H54 (cell line): ENCODE measurements at places on chromosomes 13 and 19.

- no peak for DNase-seq
These were observed 23.4 kb upstream of the TBC1D4 start for GRCh38 chr13:75505327-75505726.

GRCh38 chr13:21753117-21753729 is 82.3 kb downstream of the FGF9 start:
- no peak for DNase-seq

DNA sequence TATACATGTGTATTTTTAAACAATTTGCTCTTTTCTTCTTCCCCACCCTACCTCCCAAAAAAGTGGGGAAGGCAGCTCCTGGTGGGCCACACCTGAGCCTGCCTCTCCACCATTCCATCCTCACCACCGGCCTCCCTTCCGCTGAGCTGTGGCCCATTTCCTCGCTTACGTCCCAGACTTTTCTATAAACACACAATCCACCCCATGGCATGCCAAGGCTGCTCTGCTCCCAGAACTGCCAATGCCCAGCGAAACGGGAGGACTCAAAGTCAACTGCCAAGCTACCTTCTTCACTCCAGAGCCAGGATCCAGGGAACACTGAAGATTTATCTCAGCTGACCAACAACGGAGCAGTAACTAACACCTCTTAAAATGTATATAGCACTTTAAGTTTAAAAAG is 2.8 kb downstream of the N4BP2L1 start:
- DNase-seq = no peak

DNA sequence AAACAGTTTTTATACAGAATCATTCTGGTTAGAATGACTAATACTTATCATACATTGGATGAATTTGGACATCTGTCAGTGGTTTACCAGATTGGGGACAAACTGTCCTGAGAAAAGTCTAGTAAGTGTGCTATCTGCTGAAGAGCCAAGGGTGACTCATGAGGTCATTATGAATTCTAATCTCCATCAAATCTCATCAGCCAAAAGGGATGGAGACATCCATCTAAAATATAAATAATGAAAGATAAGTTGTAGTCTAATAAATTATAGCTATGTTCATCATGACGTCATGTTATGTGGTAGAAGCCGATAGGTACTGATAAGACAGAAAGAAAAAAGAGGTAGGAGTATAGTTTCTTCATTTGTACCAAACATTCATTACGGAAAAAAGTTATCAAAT is 804.4 kb downstream of the PCDH9 start:
- no peak for DNase-seq

GRCh38 chr19:37953171-37953917 is 46.3 kb downstream of the SIPA1L3 start:
- DNase-seq = no peak

- DNase-seq = no peak
These were observed 25.9 kb downstream of the ZNF791 start for GRCh38 chr19:12636631-12637030.

GRCh38 chr19:41926028-41926762 is 2.1 kb downstream of the ERFL start:
- DNase-seq = no peak

GRCh38 chr13:23086968-23087623 is 93.7 kb upstream of the SGCG start:
- DNase-seq = no peak

DNA sequence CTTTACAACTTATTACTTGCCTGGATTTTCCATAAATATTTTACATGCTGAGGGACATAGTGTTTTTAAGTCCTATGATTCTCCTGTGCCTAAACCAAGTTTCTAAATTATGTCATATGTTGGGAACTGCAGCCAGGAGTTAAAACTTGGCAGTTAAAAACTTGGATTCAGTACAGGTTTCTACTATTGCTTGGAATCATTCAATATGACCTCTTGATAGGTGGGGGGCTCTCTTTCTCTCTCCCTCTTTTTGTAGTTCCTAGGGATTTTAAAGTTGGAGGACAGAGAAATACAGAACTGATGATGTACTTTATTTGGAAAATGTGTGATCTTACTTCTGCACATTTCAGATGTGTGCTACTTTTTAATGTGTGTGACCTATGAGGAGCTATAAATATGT is 4.7 kb downstream of the CSNK1A1L start:
- DNase-seq = no peak

- DNase-seq = no peak
These were observed 6.4 kb downstream of the ZNF551 start for GRCh38 chr19:57688011-57688763.

DNA sequence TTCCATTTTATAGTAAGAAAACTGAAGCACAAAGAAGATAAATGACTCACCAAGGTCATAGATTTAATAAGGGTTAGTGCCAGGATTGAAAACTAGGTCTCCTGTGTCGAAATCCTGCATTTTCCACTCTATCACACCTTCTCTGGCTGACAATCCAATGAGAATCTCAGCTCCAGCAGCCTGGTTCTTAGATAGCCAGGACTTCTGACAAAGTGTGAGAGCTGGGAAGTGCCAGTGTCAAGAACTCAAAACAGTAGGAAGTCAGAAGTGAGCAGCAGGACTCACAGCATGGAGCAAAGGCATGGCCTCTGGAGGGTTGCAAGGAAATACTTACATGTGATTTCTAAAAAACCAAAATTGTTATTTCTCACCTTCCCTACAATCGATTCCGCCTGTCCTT is 24.3 kb downstream of the KCTD12 start:
- no peak for DNase-seq

DNA sequence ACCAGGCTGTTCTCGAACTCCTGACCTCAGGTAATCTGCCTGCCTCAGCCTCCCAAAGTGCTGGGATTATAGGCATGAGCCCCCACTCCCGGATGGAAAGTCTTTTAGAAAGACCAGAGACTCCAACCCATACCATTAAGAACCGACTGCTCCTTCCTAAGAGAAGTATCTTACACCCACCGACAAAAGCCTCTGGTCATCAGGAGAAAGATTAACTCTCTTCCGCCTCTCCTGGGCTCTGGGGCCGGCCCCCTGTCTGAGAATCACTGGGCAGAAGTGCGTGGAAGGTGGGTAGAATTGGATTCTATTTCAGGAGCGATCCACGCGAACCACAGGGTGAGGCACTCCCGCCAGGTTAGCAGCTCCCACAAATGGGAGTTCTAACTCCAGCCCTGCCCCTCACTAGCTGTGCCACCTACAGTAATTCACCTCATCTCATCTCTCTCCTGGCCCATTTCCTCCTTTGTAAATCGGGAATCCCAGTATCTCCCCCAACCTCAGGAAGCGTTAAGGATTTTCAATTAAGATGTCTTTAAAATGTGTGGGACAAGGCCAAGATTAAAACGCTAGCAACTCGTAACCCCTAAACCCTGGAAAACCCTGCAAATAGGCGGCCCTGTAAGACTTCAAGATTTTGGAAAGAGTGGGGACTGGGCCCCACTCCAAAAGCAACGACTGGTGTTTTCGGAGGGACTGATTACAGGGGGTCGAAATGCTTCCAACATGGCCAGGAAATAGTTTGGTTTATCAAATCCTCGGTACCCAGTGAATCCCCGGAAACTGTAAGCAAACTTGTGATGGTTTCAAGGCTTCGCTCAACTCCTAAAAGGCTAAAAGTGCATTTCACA is 1.3 kb downstream of the HNRNPL start:
- no peak for DNase-seq

- no peak for DNase-seq
These were observed 115.2 kb upstream of the PEG3 start for GRCh38 chr19:56955637-56956216.

GRCh38 chr13:31945202-31945961 is 86.2 kb upstream of the FRY start:
- DNase-seq = no peak

- peak; percentile 16 for DNase-seq
These were observed at the start of gene ZNF626 for GRCh38 chr19:20661150-20661819. TSS of gene ZNF626 (minus strand) at chr19:20661571. CDS start at chr19:20661446, 125 bp downstream.

GRCh38 chr19:44644402-44645016 is 799 bp downstream of the PVR start:
- peak; percentile 60 for DNase-seq

GRCh38 chr13:44074611-44075010 is 194.9 kb downstream of the LACC1 start:
- no peak for DNase-seq

DNA sequence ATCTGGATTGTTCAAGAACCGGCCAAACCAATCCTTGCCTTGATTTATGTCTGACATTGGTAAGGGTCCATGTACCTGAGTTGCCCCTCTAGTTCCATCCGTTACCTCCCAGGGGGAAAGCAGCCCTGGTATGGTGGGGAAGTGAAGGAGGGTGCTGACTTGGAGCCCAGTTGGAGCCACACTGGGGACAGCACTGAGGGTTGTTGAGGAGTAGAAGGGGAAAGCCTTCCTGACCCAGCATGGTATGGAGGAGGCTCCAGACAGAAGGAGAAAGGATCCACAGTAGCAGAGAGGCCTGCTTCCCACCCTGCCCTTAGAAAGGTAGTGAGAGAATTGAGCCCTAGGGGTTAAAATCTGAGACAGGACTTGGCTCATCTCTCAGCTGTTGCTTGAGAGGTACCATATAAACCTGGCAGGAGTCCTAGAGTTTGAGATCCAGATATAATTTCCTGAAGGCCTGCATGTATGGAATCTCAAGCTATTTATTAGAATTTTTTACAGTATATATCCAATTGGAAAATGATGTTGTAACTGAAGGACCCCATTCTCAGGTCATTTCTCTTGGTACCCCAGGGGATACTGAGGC is 16.7 kb upstream of the FCGBP start:
- DNase-seq = no peak

DNA sequence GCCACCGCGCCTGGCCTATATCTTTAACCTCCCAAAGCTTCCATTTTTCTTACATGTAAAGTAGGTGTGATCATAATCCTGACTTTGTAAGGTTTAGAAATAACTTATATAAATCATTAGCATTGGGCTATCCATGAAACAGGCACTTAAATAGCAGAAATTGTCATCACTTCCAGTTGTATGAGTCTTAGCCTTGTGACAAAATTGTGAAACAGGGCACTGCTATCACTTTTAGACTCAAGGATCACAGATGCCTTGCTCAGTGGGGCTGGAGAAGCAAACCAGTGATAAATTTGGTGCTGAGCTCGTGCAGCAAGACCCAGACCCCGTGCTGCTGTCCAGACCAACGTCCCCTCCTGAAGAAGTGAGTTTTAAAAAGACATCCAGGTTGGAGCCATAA is 209.7 kb downstream of the KATNAL1 start:
- DNase-seq = no peak

DNA sequence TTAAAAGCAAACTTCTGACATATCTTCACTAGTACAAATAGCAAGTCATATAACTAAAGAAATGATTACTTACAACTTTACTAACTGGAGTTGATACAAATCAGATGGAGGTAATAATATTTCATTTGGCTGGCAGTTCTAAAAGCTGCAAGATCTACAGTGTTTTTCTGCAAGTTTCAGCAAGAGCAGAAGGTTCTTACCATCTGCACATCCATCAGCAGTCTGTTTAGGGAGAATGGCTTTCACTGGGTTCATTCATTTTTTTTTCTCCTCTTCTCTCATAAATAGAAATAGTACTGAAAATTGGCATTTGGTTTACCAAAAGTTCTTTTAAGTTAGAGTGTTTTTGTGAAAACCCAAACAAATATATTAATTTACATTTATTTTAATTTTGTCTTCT is 3.1 kb upstream of the SHISA2 start:
- DNase-seq = no peak

GRCh38 chr19:37920591-37921450 is 13.8 kb downstream of the SIPA1L3 start:
- DNase-seq = no peak

GRCh38 chr13:86714495-86714894 is 915.3 kb upstream of the SLITRK6 start:
- DNase-seq = no peak

DNA sequence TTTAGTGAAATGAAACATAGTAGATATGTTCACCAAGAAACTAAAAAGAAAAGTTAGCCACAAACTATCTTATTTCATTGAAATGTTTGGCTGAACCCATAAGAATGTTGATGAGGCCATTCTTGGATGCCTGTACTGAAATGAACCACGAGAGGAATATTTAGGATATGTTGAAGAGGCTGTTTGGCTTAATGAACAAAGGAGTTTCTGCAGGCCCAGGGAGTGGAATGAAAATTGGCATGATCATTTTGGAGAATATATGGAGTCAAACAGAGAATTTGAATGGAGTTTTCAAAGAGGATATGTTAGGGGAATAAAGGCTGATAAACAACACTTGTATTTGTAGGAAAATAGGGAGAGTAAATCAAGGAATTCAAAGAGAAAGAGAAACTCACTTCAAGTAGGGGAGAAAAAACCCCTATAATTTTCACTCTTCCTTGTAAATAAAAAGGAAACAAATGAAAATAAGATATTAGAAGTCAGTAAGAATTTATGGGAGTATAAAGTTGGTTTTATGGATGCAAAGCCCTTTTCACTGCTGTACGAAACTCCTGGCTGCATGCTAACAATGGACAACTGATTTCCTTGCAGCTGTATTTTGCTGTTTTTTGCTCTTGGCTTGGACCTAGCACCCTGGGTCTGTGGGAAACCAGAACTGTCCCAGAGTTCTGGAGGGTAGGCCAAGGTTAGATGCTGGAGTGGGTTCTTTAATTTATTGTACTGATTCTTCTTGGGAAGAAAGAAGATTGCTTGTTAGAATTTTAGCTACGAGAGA is 36.5 kb downstream of the KL start:
- no peak for DNase-seq

DNA sequence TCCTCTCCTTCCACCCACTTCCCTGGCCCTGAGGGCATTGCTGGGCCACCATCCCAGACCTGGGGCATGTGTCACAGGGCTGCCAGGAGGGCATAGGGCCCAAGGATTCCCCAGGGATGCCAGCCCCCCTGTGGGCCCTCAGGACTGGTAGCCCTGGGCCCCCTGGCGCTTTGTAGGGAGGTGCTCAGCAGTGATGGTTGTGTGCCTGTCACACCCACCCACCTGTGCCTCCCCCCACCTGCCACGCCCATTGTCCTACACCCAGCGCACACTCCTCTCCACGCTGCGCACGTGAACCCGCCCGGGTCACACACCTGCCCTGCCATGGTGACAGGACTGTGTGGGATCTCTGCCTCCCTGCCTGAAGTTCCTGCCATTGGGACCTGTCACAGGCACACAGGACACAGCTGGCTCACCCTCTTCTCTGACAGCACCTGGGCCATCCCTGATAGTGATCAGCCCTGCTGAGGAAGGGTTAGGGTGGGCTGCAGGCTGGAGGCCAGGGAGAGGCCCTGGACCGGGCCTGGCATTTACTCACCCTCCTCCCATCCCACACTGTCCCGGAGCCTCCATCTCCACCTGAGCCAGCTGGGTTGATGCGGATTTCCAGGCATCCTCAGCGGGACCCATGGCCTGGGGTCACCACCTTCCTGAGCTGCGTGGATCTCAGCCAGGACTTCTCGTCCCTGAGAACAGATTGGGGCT is 23.9 kb downstream of the WTIP start:
- no peak for DNase-seq

- DNase-seq = no peak
These were observed 75.0 kb downstream of the ZMYM2 start for GRCh38 chr13:20033486-20033885.

GRCh38 chr13:98301721-98302120 is 124.7 kb upstream of the RNF113B start:
- DNase-seq = no peak

- DNase-seq = no peak
These were observed 2202.0 kb downstream of the PCDH9 start for GRCh38 chr13:65028101-65028500.
